ENCODE measurements at places on chromosomes 6 and 20.

DNA sequence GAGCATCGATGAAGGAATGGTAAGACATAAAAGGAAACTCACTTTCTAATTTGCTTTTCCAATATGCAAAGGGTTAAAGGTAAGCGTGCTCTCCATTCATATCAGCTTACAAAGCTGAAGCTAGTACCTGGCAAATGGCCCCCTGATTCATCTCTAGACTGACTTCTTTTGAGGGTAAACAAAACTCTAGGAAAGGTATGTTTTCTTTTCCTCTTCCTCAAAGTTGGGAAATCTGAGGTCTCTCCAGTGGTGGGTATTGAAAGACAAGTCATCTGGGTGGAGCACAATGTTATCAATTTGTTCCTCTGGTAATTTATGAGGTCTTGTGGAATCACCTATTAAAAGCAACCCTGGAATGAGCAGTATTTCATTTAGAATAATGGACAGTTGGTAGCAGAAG is 7.9 kb upstream of the FBXO30 start:
- DNase-seq: no peak

DNA sequence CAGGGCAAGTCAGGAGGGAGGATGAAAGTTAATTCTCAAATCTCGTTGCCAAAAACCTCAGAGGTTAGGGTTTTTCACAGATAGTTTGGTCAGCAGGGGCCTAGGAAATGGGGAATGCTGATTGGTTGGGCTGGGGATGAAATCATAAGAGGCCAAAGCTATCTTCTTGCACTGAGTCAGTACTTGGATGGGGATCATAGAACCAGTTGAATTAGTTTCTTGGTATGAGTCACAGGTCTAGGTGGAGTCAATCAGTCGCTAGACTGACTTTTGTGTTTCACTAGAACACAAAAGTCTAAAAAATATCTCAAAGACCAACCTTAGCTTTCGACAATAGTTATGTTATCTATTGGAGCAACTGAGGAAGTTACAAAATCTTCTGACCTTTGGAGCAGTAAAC is 368.5 kb downstream of the TBC1D32 start:
- no peak for DNase-seq

GRCh38 chr6:112691289-112691688 is 344.2 kb downstream of the RFPL4B start:
- DNase-seq: peak; percentile 42

- DNase-seq: no peak
Observed at GRCh38 chr20:8067082-8067481, 47.5 kb upstream of the TMX4 start.

- no peak for DNase-seq
Observed at GRCh38 chr6:99689916-99690685, 83.5 kb downstream of the PRDM13 start.

DNA sequence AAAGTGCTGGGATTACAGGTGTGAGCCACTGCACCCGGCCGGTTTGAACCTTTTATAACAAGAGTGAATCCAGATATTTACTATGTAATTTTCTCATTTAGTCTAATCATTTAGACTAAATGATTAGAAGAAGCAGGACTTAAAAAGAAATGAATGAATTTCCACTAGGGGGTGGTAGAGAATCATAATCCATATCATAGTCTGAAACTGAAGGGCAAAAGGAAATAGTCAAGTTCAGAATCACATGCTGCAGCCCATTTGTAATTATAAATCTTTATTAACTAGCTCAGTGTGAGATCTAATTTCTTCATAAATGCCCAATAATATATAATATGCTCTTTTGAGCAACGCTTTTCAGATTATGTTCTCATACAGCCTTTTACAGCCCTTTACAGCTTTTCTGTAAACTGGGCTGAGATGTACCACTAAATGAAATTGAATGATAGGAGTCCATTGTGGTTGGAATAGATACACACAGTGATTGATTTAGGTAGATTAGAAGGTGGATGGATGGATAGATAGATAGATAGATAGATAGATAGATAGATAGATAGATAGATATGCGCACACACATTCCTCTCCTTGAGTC is 31.8 kb downstream of the PSMB9 start:
- no peak for DNase-seq

GRCh38 chr6:27414300-27414699 is 25.7 kb downstream of the ZNF391 start:
- no peak for DNase-seq

- DNase-seq: peak; percentile 61
Observed at GRCh38 chr20:48603116-48603818, 224.5 kb downstream of the PREX1 start.

DNA sequence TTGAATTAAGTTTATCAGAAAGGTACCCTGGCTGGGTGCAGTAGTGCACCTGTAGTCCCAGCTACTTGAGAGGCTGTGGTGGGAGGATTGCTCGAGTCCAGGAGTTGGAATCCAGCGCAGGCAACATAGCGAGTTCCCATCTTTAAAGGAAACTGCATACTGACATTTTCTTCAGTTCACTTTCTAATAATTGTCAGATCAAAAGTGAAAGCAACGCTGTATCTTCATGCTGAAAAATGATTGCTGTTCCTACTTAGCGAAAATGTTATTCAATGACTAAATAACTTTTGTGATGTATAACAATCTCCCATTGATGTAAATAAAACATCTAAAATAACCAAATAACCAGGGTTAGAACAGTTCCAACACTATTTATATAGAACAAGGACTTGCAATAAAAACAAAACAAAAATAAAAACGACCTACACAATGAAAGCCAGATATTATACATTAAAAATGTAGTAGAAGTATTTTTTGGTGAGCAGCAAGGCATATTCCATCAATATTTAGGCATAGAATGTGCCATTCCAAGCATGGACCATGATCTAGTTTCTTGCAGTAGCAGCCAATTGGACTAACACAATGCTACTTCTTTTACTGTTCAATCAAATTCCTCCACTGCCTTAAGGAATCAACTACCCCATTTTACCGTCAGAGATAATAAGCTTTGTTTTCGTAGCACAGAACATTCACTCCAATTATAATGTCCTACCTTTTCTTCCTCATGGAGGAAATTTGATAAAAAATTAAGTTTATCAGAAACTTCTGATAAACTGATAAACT is 1.5 kb downstream of the LATS1 start:
- no peak for DNase-seq

DNA sequence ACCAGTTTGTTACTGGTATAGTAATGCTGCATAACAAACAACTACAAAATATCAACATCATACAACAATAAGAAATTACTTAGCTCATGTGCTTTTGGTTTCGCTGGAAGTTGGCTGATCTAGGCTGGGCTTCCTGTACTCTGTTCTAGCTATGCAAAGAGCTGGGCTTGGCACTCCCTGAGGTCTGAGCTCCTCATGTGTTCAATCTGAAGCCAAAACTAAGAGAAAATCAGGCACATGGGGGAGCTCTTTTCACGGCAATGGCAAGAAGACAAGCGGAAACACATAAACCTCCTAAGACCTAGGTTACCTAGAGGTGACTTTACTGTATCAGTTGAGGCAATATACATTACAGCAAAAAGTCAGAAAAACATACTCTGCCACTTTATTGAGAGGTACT is 574.2 kb downstream of the KHDRBS2 start:
- no peak for DNase-seq

GRCh38 chr20:32918751-32919150 is 60.0 kb downstream of the EFCAB8 start:
- no peak for DNase-seq

GRCh38 chr20:52454660-52455059 is 263.1 kb upstream of the ZFP64 start:
- DNase-seq: no peak

Measured in left hindlimb (tissue), 1 donor.